Jurkat, Clone E6-1 (cell line): ENCODE measurements at places on chromosomes 6 and 20.

DNA sequence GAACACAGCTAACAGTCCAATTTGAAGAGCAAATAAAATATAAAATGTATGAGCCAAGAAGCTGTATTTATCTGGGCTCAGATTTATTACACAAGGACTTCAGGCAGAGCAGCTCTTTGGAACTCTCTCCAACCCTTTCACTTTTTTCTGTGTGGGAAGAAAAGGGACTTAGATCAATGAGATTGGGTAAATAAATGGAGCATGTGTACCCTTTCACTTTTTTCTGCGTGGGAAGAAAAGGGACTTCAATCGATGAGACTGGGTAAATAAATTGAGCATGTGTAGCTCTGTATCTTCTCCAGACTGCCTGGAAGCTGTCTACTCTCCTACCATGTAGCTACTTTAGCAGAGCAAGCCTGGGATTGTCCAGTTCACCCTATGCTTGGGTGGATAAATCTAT lies 10.7 kb downstream of the SLC17A3 start:
- no peak for DNase-seq

- DNase-seq: no peak
Measured at GRCh38 chr6:133326584-133326983, 85.4 kb downstream of the EYA4 start.

- no peak for DNase-seq
Measured at GRCh38 chr6:119676230-119676629, 326.7 kb upstream of the MAN1A1 start.

- no peak for DNase-seq
Measured at GRCh38 chr20:32528171-32528891, 56.8 kb downstream of the NOL4L start.

DNA sequence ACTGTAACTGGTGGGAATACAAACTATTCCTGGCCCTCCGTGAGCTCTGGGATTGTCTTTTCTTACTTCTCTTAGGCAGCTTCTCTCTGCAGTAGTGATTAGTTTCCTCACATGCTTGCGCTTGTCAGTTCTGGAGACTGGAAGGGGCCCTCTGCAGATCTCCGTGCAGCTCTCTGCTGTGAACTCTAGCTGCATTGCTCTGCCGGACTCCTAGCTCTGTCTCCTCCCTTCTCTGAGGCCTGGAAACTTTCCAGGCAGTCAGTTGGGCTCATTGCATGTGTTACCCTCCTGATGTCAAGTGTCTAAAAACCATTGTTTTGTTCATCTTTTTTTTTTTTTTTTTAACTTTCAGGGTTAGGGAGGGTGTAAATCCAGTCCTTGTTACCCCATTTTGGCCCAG lies 102.3 kb downstream of the CTNNBL1 start:
- no peak for DNase-seq
